ENCODE measurements at places on chromosomes 2 and 18.

DNA sequence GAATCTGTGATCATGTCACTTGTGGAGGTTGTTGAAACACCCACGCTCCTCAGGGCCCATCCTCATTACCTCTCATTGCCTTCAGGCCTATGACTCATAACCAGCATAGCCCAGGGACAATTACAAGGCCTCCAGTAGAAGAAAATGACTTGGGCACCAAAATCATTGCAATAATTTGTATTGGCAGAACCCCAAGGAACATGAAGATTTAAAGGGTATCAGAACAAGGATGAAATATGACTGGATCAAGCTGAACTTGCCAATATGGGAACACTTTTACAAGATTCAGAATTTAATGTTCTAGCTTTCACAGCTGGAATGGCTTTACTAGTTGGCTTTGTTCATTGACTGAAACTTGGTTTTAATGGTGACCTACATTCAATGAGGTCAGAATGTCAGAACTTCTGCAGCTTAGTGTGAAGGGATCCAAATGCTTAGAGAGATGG lies 156.4 kb downstream of the COPS8 start:
- DNase-seq, result no peak

- no peak for DNase-seq
Observed at GRCh38 chr18:12007063-12007462, 25.8 kb downstream of the IMPA2 start.

DNA sequence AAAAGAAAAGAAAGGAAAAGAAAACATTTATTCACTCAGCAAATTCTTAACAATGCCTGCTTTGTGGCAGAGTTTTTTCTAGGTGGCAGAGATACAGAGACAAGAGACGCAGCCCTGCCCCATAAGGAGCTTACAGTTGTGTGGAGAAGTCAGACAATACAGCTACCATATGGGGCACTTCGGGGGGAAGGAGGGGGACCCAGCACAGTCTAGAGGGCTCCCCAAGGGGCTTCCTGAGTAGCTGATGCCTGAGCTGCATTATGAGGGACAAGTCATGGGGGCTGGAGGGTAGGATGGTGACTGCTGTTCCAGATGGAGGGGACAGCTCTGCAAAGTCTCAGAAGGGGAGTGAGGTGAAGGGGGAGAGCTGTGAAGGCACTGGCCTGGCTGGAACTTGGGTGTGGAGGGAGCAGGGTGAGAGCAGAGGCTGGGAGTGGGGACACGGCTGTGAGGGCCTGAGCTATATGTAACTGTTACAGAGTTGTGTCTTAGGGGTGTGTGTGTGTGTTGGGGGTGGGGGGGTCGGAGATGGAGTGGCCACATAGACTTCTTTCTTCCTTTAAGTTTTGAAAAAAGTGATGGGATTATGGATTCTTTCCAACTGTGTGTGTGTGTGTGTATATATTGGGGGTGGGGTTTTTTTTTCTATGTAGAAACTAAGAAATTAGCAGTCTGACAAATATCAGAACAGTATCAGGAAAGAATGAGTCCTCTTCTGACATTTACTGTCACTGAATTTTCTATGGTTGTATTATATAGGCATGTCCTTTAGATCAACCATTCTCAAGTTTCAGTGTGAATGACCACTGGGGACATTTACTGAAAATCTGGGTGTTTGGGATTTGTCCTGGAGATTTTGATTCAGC lies 66.0 kb upstream of the HAAO start:
- no peak for DNase-seq

- DNase-seq, result no peak
Observed at GRCh38 chr2:173711816-173712215, 253.4 kb downstream of the SP3 start.

- peak; percentile 80 for DNase-seq
Observed at GRCh38 chr2:235765181-235765820, 271.5 kb downstream of the AGAP1 start.

DNA sequence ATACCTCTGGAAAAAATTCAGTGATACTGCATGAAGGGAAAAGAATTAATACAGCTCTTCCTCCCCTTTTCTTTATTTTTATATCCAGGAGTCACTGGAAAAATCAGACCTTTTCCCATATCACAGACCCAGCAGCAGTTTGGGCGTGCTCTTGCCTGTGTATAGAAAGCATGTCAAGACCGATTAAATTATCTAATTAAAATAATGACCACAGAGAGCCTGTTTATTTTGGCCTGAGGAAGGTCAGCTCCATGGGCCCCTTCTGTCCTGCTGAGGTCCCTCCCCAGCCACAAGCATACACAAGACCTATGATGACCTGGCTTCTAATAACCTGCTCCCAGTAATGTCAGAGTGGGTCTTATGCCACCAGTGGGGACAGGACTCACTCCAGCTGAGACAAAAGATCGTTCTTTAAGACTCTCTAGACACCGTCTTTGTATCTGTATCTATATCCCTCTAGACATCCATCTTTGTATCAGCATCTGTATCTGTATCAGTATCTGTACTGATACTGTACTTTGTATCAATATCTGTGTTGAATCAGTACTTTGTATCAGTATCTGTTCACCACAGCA lies 147.8 kb downstream of the VAPA start:
- no peak for DNase-seq

- peak; percentile 65 for DNase-seq
Observed at GRCh38 chr2:174835797-174836255, 71.6 kb upstream of the CHRNA1 start.

DNA sequence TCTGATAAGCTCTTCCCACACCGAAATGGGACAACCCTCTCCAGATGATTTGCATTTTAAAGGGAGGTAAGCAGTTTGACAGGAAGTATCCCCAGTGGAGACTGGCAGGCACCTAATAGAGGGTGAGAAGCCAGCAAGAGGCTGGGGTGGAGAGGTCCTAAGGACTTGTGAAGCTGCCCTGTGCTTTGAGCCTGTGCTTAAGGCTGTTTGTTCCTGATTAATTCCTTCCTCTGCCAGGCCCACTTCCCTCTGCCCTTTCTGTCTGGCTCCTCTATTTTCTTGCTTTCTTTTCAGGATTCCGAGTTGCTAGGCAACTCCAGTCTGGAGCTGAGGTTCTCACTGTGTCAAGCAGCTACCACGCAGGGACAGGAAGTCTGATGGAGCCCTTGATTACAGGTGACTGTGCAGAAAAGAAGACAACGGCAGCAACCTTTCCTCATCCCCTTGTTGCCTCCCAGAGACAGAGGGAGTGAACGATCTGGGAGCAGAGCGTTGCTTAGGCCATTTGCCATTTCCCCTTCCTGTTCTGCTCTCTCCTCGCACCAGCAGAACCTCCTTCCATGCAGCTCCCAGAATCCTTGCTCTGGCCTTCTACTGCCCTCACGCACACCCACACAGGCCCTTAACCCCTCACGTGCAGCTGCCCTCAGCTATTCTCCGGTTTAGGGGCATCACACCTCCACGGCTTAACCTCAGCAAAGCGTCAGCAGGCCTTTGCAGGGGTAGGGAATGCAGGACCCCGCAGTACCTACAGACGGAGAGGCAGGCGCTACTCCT lies 103.6 kb upstream of the CELF4 start:
- DNase-seq, result no peak

DNA sequence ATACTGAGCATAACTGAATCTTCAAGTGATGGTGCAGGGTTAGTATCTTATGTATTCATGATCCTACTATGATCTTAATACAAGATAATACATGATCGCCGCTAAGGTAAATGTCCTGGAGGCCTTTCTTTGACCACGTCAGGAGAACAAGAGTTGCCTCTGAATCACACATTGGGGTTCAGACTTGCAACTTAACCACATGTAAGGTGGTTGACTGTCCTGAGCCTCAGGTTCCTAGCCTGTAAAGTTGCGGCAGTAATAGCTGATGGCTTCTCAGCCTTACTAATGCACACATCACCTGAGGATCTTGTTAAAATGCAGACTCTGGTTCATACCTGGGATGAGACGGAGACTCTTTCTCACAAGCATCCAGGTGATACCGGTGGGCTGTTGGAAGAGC lies 112.5 kb downstream of the MGAT5 start:
- DNase-seq, result no peak

GRCh38 chr2:239758279-239758877 lies 266.8 kb downstream of the NDUFA10 start:
- no peak for DNase-seq

DNA sequence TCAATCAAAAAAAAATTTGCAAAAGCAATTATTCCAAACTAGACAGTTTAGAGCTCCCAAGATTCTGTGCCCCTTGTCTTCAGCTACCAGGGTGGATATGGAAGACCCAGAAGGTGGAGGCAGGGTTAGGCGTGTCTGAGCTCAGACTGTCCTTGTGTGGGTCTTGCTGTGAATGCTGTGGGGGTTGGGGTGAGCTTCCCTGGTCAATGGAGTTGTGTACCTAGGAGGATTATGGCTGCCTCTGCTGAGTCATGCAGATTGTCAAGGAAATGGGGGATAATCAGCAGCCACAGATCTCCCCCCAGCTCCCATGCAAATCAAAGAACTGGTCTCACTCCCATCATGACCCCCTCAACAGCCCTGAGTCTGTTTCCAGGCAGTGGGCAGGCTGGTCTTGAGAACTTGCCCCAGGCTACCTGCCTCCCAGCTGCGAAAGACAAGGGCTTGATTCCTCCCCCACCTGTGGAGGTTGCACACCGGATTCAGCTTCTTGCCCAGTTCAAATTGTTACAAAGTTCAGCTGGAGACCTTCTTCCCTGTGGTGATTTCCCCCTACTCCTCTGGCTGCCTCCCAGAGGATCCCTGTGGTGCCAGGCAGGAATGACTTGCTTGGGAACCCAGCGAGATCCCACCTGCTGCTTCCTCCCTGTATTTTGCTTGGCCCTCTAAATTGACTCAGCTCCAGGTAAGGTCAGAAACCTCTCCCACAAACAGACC lies 77.0 kb downstream of the RAD51AP2 start:
- DNase-seq, result no peak

GRCh38 chr2:17538022-17538843 lies 2.3 kb upstream of the VSNL1 start:
- no peak for DNase-seq

- no peak for DNase-seq
Observed at GRCh38 chr2:207188626-207189419, 23.1 kb upstream of the KLF7 start.

- peak; percentile 29 for DNase-seq
Observed at GRCh38 chr2:31270131-31270530, 36.2 kb downstream of the EHD3 start.

DNA sequence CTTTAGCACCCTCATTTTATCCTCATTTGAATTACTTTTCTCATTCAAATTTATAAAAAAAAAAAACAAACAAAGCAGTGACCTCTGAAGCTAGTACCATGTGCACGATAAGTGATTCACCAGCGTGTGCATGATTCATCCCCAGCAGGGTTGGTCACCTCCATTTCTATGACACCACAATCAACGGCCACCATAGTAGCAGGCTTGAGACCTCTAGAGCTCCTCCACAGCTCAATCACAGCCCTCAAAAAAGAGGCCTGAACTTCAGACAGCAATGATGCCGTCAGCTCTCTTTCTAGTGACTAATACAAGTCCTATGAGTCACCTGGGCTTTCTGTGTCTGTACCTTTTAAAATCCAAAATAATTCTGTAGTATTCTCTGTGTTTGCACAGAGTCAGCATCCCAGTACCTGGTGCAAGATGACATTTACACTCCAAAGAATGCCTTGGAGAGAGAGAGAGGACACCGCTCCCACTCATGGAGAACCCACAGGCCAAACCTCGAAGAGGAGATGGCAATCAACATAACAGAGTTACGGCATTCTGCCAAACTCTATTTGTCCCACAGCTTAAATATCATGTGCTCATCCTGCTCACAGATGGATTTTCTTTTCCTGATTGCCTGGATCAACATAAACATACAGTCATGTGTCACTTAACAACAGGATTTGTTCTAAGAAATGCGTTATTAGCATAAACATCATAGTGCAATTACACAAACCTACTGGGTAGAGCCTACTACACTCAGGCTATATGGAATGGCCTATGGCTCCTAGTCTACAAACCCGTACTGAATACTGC lies 58.7 kb downstream of the L3MBTL4 start:
- peak; percentile 91 for DNase-seq

GRCh38 chr2:79977792-79978191 lies 326.8 kb downstream of the LRRTM1 start:
- DNase-seq, result no peak

DNA sequence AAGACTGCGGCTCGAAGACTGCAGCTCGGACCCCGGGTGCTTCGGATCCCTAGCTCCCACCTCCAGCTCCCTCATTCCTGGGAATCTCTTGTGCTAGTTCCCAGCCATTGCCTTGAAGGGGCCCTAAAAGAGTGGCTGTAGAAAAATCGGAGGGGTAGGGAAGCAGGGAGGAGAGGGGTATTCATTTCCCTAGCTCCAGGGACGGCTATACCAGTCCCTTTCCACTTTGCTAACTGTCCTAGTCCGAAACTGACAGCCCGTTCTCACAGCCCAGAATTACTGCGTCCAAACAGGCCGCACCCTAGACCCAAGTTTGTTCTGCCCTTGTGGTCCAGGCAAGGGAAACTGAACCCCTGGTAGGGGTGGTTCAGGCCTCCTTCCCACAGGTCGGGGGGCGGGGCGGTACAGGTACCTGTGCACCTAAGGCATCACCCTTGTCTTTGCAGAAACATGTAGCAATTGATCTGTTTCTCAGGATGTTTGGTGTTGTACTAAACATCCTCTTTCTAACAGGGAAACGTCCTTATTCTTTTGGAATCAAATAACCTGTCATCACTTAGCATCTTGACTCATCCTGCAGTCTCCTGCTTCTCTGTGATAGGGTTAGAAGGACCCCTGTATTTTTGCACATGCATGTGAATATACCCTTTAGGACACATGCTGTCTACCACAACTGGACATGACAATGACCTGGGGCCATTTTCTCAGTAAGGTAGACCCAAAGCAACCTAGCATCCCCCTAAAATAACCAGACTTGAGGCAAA lies 4.0 kb downstream of the EMX1 start:
- DNase-seq, result no peak

GRCh38 chr2:133788386-133788785 lies 220.1 kb upstream of the NCKAP5 start:
- peak; percentile 38 for DNase-seq

DNA sequence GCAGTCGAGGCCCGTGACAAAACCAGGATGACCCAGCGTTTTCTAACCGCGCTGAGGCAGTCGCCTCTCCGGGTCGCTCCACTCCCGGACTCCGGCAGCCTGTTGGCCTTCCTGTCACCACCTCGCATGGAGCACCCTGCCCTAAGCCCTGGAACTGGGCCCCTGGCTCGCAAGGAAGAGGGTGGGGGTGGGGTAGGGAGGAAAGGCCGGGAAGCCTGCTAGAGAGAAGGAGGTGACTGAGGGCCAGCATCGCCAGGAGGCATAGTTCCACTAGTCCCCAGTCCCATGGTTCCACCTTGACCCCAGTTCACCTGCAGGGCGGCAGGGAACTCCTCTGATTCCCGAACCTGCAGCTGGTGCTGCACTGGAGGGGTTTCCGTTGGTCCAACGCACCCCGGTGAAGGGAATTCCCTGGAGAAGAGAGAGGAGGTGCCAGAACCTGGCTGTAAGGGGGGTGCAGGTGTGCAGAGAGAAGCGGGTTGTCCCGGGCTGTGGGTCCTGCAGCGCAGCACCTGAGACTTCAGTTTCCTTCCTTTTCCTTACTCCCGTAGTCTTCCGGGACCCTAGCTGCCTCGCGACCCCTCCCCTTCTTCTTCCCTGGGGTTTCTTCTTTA lies 11.8 kb upstream of the EN1 start:
- no peak for DNase-seq

GRCh38 chr18:8333961-8334360 lies 275.3 kb upstream of the RAB12 start:
- no peak for DNase-seq

- no peak for DNase-seq
Observed at GRCh38 chr2:10522170-10522448, 74.0 kb upstream of the ODC1 start.

- DNase-seq, result no peak
Observed at GRCh38 chr2:238567067-238567855, 140.5 kb downstream of the ASB1 start.
